ENCODE measurements at places on chromosomes 13 and 19.
A peak's percentile ranks its signal among the peaks of the same experiment; 100 is the strongest.

DNA sequence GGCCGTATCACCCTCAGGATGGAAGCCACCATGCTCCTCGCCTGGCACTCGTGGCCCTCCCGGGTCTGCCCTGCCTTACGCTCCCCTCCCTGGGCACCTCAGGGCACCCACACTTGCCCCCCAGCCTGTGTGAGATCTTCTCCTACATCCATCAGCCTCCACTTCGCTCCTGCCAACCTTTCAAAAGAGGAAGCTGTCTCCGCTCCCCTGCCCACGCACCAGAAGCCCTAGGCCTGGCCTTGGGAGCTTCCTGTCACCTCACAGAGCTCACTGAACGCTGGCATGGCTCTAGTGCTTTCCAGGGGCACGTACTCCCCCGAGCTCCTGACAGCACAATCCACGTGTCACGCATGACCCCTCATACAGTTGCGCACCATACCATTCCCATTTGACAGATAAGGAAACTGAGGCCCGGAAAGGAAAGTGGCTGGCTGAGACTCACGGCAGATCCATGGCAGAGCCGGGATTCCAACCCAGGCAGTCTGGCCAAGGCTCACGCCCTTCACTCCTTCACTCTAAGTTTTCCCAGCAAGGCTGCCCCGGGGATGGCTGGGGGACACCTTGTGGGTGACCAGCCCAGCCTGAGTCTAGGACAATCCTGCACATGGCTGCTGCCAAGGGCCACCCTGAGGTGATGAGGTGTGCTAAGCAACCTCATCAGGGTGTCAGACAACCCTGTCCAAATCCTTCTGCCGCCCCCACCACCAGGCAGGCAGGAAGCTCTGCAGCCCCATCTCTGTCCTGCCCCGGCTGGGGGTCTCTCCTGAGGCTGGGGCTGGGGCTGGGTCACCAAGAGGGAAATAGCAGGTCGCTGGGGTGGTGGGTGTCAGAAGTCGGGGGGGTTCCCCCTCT is 19.3 kb downstream of the PPP1R12C start:
- DNase-seq, result peak; percentile 93

GRCh38 chr19:9847087-9847671 is 12.1 kb downstream of the PIN1 start:
- peak; percentile 61 for DNase-seq

DNA sequence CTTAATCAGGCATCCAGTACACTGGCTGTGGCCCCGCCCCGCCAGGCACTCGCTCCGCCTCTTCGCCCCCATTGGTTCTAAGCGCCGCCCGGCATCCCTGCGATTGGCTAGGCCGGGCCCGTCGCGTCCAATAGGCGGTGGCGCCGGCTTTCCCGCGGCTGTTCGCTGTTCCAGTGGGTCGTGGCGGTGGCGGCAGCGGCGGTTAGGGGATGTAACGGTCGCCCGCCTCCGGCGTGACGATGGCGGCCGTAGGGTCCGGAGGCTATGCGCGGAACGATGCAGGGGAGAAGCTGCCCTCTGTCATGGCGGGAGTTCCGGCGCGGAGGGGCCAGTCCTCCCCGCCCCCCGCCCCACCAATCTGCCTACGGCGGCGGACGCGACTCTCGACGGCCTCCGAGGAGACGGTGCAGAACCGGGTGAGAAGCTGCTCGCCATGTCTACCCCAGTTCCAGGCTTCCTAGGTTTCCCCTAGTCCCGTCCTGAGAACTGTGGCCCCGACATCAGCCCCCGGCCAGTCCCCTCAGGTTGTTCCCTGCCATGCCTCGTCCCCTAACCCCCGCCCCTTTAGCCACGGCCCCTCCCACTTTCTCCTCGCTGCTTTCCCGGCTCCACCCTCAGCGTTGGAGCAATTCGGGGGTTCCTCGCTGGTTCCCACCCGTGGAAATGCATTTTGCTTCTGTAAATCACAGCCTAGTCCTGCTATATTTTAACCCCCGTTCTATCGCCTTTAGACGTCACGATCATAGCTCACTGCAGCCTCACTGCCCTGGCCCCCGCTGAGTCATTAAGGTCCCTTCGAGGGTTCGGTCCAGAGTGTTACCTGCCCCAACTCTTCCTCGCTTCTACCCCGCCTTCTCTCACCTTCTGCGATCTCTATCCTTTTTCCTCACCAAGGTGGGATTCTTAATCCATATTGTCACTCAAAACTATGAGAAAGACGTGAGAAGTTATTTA is at the start of gene WDR62:
Gene WDR62, plus strand, starts transcription at position 165 of the 954 bp plus-strand sequence. Its CDS starts 75 bp downstream, at position 240.
- peak; percentile 91 for DNase-seq

DNA sequence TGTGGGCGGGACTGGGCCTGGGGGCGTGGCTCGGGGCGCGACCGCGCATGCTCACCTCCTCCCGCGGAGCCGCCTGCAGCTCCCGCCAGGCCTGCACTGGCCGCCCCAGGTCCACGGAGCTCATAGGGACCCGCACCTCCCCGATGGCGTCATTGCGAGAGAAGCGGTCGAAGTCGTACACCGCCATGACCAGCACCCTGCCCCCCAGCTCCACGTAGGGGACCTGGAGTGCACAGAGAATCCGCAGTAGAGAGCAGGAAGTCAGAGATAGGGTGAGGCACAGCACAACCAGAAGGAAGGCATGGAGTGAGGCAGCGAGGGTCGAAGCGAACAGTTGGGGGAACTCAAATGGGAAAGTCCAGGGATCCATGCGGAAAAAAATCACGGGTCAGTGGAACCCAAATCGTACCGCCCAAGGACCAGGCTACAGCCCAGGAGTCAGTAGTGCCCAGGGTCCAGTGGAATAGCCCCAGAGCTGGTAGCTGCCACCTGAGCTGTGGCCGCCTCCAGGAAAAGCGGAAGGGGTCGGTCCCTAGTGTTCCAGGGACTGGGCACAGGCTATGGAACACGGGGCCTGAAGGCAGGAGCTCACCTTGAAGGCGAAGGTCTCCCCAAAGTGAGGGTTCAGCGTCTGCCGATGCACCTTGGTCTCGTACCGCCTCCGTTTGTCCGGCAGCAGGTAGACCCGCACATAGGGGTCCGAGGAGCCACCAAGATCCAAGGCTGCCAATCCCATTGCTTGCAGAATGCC is 4.8 kb downstream of the SYT5 start:
- DNase-seq, result no peak

- DNase-seq, result peak; percentile 22
Measured at GRCh38 chr13:82439159-82439904, 1442.9 kb downstream of the SLITRK1 start.

GRCh38 chr13:28503182-28503967 is 8.4 kb upstream of the FLT1 start:
- DNase-seq, result no peak

GRCh38 chr19:52086481-52086880 is 9.1 kb downstream of the ZNF841 start:
- DNase-seq, result no peak

DNA sequence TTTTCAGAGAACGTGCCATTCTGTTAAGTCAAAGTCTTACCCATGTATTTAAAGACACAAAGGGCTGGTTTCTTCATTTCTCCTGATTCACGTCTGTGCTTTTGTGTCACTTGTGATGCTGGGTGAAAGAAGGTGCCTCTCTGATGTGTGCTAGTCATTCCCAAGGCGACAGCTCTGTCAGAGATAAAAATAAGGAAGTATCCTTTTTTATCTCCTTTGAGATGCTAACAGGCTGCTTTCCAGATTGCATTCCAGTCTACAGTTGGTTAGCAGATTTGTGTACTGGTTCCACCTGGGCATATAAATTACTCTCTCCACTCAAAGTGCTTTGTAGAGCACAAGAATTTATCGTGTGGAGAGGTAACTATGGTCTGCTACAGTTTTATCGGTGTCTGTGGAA is 33.5 kb upstream of the DCT start:
- DNase-seq, result no peak

DNA sequence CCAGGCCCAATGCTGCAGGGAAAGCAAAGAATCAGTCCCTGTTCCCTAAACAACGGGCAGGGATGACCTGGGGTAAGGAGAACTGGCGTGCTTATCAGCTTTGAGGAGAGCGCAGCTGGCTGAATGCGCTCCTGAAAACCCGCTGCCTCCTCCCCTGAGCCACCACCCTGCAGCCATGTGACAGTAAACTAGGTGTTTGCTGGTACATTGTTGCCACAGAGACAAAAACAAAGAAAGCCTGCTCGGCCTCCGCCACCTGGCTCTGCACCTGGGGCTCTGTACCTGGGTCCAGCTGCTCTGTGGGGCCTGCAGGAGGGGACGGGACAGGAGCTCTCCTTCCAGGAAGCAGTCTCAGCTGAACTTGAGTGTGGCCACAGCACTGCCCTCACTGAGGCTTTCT is 21.8 kb downstream of the MCF2L start:
- no peak for DNase-seq

GRCh38 chr19:8459095-8459494 is 14.3 kb downstream of the HNRNPM start:
- no peak for DNase-seq

GRCh38 chr13:22121146-22121739 is 450.4 kb downstream of the FGF9 start:
- DNase-seq, result no peak

DNA sequence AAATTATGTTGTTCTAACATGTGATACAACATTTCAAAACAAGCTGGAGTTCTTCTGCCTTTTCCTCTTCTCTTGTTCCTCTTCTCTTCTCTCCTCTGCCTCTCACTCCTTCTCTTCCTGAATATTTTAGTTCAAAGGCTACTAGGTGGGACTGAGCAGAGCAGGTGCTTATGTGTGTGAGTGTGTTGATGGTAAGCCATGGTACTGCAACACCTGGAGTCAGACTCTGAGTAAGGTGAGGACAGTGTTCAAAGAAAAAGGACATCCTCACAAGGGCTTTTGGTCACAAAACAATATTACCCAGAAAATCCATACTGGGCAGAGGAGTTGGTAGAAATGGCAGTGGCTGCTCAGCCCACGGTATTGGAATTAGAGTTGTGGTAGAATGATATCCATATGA is 1188.7 kb downstream of the SLITRK1 start:
- no peak for DNase-seq

DNA sequence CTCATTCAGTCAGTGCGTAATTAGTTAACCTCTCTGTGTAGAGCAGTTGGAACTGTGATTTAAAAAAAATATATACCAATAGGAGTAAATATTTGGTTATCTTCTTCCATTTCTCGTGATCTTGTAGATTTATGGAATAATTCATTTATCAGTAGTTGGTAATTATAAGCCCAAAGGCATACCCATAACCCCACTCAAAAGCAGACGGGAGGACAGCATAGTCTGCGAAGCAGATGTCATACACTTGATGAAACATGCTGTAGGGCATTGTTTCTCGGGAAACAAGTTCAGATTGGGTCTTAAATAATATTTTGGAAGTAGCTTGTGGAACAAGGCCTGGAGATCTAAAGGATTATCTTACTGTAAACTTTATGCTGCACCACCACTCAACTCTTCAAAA is 119.7 kb downstream of the FRY start:
- no peak for DNase-seq

DNA sequence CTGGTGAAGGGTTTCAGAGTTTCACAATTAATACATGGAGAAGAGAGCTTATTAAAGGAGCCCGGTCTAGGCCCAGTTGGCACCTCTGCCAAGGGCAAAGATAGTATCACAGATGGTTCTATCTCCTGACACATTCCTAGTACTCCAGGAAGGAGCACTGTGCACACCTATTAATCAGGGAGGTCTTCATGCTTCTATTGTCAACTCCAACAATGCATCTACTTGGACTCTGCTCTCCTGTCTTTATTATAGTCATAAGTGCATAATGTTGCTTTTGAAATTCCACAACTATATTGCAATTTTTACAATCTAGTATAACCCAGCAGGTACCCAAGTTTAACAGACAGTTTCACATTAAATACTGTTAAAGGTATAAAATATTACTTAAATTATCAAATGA is 174.5 kb upstream of the TSC22D1 start:
- DNase-seq, result no peak

GRCh38 chr13:27339299-27339698 is 68.7 kb downstream of the RASL11A start:
- peak; percentile 38 for DNase-seq

- no peak for DNase-seq
Measured at GRCh38 chr19:35710784-35711723, 6.7 kb downstream of the ZBTB32 start.

- no peak for DNase-seq
Measured at GRCh38 chr19:1780272-1780958, 27.1 kb downstream of the ONECUT3 start.

DNA sequence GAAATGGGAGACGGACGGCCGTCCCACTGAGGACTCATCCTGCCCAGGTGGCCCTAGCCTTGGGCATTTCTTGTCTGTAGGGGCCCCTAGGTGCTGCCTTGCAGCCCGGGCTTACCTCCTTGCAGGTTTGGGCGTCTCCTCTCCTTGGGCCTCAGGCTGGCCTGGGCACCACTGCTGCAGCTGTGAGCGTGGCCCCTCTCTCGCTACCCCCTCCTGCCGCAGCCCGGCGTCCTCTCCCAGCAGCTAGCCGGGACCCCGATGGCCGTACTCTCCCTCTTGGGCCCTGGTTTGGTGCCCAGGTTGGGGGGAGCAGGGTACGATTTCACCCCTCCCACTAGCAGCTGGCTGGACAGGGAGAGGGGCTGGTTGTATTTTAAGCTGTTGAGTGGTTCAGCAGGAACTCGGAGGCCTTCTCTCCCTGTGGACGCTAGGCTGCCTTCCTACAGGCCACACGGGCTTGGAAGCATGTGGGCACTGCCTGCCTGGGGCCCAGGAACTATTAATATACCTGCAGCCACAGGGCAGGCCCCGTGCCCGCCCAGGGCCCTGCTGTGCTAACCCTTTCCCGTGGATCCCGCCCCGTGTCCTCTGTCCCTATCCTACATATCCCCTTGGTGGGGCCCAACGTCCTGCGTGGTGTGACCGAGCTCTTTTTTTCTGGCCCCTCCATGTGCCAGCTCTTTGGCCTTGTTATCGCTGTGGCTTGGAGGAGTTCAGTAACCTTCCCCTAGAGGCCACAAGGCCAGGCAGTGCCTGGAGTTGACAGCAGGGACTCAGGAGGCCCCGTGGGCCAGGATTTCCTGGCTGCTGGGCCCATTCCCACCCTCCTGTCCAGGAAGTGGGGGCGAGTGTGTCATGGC is 11.7 kb downstream of the NDUFB7 start:
- DNase-seq, result peak; percentile 25

DNA sequence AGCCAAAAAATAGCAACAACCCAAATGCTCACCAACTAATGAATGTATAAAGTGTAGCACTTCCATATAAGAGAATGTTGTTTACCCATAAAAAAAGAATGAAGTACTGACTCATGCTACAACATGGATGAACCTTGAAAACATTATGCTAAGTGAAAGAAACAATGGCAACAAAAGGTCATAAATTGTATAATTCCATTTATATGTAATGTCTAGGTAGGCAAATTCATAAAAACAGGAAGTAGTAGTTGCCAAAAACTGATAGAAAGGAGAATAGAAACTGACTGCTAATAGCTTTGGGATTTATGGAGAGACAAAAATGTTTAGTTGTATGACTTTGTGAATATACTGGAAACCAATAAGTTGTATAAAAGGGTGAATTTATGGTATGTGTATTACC is 21.6 kb downstream of the MYCBP2 start:
- DNase-seq, result peak; percentile 41

- no peak for DNase-seq
Measured at GRCh38 chr13:87906411-87906810, 235.2 kb downstream of the SLITRK5 start.

GRCh38 chr13:86085890-86086289 is 286.7 kb upstream of the SLITRK6 start:
- DNase-seq, result peak; percentile 29

DNA sequence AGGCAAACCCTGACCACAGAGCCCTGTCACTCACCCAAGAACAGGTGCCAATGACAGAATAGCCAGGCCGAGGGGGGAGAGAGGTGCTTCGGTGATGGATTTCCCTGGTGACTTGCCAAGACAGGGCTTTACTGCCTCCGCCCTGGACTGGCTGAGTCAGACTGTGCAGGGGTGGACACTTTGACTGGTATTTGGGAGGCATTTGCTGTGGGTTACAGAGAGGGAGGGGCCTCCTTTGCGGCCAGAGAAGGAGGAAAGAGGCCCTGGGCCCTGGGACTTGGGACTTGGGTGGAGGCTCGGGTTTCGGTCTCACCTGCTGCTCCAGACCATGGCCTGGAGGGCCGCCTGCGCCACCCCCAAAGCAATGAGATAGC is 4.6 kb upstream of the EPS8L1 start:
- DNase-seq, result no peak

Data from Kasumi-1 (cell line).